ENCODE measurements at places on chromosomes 6 and 20.

DNA sequence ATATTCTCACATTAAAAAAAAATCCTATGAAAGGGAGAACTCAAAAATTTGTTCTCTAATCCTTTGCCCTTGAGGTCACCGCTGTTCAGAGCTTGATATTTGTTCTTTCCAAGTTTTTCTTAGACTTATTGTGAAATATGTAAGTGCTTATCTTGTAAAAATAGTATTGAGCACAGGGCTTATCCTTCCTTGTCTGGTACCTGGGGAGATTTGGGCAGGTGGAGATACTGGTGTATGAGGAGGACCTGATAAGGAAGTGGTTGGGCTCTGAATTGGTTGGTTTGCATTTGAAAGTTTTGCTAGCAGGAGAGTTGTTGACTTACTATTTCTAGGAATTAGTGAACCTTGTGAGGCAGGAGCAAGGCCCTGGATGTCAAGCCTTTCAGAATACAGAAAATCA, 28.9 kb upstream of the ANKEF1 start:
- no peak for DNase-seq

GRCh38 chr6:113857556-113858479, 673 bp downstream of the MARCKS start:
- DNase-seq: no peak

DNA sequence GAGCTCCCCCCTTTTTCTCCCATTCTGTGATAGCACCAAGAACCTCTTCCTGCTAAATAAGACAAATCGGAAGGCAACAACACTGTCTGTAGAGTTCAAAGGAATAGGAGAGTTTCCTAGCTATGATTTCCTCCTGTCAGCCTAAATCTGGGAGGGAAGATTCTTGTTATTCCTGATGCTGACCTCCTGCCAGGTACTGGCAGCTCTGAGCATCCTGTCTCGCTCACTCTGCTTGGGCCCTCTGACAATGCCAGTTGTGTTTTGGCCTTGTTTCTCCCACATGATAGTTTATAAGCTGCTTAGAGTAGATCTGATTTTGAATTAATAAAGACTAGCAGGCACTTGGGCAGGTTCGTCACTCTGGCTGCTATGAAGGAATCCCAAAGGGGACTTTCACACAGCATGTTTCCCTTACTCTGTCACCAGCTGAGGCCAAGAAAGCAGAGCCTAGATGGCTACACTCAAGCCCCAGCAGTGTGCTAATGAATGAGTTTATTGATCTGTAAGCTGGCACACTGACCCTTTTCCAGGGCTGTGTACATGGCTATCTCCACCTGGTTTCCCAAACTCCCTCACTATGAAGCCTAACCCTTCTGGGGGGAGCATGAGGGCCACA, 52.3 kb downstream of the UQCC1 start:
- no peak for DNase-seq

DNA sequence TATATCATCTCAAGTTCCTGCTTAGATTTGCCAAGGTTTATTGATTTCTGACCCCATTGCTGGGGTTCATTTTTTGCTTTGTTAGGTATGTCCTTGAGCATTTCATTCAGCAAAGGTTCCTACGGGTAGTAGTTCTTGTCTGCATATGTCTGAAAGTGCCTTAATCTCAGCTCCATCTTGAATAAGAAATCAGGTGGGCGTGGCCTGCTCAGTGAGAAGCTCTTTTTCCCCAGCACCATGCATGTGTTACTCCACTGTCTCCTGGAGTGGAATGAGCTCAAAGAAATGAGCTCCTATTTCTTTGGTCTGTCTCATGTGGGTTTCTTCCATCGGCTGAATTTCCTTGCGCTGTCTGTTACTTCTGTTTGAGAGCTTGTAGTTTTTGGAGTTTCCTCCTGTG, 201.9 kb downstream of the QKI start:
- no peak for DNase-seq

DNA sequence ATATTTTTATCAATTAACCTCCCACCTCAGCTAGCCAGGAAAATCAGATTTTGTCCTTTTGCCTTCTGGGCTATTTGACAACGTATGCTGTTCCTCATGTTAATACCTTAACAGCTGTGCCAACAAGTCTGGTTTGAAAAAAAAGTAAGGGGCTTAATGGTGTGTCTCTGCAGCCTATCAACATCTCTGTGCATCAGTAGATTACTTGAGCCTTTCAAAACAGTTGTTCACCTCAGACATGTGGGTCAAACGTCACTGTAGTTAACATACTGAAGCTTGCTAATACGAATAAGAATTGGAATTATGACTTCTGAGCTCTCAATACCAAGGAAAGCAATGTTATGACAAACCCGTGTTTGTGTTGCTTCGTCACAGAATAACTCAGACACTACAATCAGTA, 23.0 kb downstream of the CEP57L1 start:
- DNase-seq: no peak

DNA sequence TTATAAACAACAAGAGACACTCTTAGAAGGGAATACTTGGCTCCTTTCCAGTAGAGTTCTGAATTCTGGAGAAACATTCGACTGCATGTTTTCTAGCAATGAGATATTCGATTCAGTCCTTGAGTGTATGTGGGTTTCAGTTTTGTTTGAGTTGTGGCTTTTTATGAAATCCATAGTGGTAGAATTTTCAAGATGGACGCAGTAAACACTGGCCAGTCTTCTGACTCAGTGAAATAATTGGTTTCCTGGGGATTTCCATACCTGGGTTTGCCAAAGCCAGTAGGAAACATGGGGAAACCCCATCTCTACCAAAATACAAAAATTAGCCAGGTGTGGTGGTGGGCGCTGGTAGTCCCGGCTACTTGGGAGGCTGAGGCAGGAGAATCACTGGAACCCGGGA, 273.5 kb upstream of the PLCB4 start:
- DNase-seq: no peak

DNA sequence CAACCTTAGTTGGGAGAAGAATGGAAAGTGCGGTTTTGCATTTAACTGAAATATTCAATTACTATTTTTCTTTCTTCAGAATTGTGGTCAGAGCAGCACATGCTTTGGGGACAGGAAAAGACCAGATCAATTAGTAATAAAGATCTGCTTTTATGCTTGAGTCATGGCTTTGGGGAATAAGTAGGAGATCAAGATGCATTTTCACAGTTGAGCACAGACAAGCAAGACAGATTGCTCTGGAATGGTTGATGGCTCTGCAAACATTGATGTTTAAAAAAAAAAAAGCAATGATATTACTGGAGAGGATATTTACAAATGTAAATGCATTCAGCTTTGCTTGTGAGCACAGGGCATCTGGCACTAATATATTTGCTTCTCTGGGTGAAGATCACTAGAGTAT, 224.4 kb upstream of the SASH1 start:
- DNase-seq: no peak

DNA sequence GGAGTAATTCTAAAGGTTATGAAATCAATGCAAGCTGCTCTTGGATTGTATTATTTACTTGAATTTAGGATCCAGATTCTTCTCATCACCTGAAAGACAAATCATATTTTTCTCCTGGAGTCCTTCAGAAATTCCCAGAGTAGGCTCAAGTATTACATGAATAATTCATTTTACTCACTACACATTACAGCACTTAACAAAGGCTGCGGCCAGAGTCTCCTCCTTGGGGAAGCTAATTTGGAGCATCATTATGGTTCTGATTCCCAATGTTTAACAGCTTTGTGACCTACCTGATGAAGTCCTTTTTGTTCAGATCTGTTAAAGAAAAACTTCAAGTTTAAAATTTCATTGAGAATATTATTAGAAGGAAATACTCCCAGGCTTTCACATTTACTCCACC, 28.7 kb downstream of the GRIK2 start:
- no peak for DNase-seq

DNA sequence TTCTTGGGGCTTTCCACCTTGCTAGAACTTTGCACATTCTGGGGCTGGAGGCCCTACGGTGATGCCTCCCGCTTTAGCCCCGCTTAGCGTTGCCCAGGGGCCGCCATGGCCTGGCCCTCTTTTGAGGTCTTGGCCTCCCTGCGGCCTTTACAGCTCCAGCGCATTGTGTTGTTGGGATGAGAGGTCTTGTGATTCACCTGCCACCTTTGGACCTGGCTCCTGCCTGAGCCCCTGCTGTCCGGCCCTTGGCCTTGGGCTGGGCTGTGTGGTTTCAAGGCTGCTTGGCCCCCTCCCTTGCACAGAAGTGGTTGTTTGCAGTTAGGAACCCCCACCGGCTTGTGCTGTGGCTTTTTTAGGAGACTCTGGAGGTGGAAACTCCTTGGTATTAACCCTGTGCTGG, 61.0 kb upstream of the CDH4 start:
- no peak for DNase-seq

DNA sequence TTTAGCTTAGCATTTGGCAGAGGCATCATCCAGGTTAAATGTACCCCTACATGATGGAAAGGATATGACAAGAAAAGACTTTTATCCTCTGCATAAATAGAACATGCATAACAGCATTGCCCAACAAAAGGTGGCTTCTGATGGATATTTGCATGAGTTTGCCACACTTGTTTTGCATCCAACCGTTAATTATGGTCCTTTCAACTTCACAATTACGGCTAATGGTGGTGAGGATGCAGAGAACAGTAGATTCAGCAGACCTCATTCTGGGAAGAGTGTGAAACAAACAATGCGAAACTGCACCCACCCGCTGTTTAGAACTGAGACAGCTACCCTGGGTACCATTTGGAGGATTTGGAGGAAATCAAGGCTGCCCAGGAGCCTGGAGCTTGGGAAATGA, 690.9 kb upstream of the CHD6 start:
- DNase-seq: no peak

GRCh38 chr6:169271158-169271876, 17.7 kb upstream of the THBS2 start:
- no peak for DNase-seq

DNA sequence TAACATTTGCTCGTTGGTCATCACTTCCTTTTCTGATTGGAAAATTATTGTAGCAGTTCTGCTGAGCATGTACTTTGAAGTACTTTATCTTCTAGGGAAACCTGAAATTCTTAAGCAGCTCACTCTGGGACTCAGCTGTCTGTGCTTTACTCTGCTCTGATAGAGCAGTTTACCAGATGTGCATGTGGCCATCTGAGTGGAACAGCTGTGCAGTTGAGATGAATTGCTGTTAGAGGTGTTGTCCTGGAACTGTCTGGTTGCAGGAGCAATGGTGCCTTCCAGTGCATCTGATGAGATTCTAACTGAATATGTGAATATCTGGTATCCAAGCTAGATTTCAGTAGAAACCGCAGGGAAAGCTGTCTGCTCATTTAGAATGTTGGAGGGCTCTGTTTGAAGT, 27.2 kb downstream of the PANK2 start:
- DNase-seq: no peak

GRCh38 chr6:14883921-14884320, 361.9 kb upstream of the JARID2 start:
- no peak for DNase-seq

DNA sequence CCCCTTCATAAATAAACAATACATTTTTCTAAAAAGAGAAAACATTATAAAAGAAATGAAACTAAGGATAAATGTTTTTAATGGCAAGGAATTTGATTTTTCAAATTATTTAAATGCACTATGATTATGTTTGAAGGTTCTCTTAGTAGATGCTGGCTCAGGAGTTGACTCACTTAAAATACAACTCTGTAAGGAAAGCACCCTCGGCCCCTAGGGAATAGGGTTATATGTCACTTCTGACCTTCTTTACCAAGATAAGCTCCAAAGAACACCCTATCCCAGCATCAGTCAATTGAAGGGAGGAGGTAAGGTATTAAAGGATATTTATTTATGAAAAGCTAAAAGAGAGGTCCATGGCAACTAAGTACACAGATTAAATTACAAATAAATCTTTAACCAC, 6.8 kb downstream of the SNAP91 start:
- no peak for DNase-seq
